Activated CD8-positive, alpha-beta memory T cell treated with anti-CD3 and anti-CD28 coated beads for 48 hours (primary cell): ENCODE measurements at places on chromosomes 6 and 20.
A peak's percentile ranks its signal among the peaks of the same experiment; 100 is the strongest.

DNA sequence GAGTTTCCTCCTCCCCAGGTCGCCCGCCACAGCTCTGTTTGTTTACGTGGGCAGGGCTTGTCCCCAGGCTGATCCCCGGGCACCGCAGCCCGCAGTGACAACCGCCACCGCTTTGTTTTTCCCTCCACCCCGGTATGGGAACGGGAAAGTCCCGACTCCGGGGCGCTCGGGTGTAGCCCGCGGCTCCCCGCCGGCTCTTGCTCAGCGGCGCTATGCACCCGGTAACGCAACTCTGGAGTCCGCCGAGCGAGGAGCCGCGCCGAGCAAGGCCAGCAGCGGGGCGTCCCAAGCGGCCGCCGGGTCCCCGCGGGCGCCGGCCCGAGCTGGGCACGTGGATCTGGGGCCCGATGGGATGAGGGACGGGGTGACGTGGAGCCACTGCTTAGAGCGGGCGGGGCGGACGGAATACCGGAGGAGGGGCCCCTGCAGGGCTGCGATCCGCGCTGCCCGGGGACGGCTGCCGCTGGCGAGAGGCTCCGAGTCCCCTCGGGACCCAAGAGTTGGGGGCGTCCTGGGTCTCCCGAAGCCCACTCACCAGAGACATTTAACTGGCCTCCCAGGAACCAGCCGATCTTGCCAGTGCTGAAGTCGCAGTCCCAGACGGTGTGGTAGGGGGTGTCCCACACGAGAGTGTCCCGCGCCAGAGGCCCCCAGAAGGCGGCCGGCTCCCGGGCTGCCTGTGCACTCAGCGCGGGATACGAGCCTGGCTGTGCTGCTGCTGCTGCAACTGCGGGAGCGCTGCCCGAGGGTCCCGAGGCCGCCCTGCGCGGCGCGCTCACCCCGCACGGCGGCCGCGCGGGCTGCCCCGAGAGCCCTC is 497 bp downstream of the ACSS1 start:
- peak; percentile 65 for DNase-seq

DNA sequence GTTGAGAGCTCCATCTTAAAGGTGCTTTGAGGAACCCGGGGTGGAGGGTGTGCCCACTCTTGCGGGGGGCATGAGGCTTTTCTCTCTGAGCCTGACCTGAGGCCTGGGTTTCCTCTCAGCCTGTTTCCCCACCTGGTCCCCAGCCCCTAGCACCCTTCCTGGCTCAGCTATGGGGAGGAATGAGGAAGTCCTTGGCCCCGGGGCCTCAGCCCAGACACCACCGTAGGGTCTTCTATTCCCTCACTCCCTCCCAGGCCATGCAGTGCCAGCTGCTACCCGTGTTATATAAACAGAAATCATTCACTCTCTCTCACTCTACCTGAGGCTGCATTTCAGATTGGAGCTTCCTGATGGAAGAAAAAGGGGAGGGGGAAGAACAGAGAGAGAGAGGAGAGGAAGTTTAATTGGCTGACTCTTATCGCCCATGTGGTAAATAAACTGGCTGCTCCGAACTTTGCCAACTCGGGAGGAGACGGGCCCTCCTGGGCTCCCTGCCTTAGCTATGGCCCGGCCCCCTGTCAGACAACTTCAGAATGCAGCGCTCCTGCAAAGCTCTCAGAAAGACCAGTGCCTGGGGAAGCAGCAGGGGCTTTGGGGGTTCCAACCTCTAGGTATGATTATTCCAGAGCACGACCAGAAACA is 2.8 kb downstream of the CDH22 start:
- DNase-seq = no peak

DNA sequence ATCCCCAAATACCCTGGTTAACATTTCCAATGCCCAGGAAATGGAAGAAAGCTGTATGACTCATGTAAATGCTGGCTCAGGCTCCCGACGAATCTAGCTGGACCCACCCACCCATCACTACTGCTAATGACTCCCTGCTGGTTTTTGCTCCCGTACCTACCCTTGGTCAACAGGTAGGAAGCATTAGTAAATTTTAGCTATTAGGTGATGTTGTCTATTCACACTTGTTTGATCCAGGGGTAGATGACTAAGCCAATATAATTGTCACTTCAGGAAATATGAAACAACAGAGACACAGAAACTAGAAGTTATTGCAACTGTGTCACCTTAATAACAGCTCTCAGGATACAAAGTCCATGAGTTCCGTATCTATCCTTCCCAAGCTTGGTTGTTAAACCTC is 94.4 kb upstream of the BEND6 start:
- DNase-seq = no peak

- DNase-seq = no peak
Measured at GRCh38 chr6:130760006-130760405, 67.2 kb upstream of the SMLR1 start.

GRCh38 chr6:82080767-82081166 is 166.8 kb downstream of the IBTK start:
- DNase-seq = no peak

DNA sequence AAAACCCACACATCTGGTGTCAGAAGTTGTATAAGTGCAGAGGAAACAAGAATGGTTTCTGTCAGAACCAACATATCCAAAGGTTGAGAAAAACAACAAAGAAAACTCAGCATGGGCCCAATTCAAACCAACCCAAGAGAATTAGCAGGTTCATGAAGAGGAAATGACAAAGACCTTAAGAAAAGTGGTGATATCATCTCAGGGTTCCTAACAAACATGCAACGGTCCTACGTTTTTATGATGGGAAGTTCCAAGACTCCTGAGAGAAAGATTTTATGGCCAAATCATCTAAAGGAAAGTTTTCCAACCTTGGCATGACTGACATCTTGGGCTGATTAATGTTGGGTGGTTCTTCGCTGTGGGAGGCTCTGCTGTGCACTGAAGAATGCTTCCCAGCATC is 23.0 kb downstream of the TFB1M start:
- DNase-seq = no peak

GRCh38 chr20:45913116-45913515 is 1.2 kb upstream of the PLTP start:
- no peak for DNase-seq

DNA sequence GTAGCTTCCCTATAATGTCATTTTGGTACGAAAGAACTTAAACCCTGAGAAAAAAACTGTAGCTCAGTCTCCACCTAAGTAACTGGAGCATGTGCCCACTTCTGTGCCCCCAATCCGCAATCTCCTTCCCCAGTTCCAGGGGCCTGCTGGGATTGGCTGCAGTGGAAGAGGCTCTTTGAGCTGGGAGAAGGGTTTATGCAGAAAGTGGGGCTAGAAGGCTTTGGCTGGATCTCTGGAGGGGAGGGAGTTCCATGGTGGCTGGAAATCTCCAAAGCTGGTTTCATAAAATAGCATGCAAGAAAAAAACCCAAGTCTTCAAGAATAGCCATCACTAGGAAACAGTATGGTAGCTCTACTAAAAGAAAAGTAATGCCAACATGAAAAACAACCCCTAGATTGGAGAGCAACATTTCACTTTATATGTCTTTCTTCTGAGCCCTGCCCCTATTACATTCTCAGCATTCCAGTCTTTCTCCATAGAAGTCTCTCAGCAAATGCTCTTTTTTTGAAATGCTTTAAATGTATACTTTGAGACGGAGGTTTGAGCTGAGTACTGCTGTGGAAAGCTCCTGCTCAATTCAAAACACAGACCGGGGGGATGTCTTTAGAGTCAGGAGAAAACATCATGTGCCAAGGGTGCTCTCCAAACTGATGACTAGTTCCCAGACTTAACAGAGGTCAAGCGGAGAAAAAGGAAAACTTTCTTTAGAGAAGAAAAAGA is 36.0 kb upstream of the FOXO3 start:
- DNase-seq = no peak

GRCh38 chr6:131281471-131282270 is 146.4 kb downstream of the AKAP7 start:
- DNase-seq = peak; percentile 9

DNA sequence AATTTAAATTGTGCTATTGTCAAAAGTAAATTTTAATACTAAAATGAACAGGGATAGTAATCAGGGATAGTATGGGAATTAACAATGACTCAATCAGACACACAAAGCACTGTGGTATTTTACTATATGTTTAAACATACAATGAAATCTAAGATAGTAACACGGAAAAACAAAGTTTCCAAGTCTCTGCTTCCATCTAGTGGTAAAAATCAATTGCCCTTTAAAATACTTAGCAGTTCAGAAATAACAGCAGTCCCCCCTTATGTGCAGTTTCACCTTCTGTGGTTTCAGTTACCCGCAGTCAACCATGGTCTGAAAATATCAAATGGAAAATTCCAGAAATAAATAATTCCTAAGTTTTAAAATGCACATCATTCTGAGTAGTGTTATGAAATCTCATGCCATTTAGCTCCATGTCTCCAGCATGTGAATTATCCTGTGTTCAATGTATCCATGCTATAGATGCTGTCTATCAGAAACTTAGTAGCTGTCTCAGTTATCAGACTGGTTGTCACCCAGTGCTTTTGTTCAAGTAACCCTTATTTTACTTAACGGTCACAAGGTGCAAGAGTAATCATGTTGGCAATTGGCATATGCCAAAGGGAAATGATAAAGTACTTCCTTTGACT is 58.5 kb downstream of the AHI1 start:
- no peak for DNase-seq

DNA sequence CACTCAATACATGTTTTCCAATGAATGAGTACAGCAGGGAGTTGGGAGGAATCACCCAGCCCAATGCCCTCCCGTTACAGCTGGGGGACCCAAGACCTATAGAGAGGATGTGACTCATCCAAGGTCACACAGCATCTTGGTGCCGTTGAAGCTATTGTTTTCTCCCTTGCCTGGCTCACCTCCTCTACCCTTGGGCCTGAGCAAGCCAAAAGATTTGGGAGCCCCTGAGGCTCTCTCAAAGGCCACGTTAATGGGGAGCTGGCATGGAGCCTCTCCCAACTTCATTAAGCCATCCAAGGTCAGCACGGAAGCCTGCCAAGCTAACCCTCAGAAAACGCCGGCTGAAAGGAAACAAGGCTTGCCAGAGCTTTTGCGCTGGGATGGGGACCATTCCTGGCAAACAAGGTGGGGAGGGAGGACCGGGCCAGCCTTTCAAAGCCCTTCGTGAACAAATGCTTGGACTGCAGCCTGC is 30.4 kb downstream of the KCNB1 start:
- no peak for DNase-seq

DNA sequence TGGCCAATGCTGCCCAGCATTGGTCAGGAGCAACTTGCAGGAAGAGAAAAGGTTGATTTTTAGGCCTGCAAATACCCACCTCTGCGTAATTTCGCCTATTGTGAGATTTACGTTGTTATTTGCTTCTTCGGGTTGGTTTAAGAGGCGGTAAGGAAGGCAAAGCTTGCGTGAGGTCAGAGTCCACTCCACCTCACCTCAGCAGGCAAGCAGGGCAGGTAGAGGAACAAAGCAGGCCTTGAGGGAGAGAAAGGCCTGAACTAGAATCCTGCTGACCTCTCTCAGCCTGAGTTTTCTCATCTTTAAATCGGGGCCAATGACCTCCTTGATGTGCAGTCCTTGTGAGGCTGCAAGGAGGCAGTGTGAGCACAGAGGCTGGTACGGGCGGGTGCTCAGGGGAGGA is 239.1 kb downstream of the CDC5L start:
- no peak for DNase-seq

GRCh38 chr20:23242556-23243180 is 107.9 kb upstream of the NXT1 start:
- DNase-seq = no peak

- no peak for DNase-seq
Measured at GRCh38 chr6:68473433-68474210, 161.5 kb upstream of the ADGRB3 start.

DNA sequence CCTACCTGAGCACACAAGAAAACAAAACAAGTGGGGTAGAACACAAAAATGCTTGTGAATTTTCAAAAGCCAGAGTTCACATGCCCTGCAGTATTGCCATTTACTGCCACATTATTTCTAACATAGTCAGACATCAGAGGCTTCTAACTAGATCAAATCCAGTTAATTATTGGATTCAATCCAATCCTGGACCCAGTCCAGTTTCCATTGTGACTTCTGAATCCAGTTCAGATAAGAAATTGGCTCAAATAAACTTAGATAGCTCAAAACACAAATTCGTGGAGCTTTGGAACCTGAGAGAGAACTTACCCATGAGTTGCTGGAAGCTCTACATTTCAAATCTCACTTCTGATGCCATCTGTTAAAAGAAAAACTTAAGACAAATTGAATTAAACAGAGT is 85.2 kb upstream of the ANKEF1 start:
- DNase-seq = no peak

- DNase-seq = no peak
Measured at GRCh38 chr6:44702292-44702691, 314.8 kb downstream of the CDC5L start.
